ENCODE measurements at places on chromosomes 5 and 9.
A peak's percentile ranks its signal among the peaks of the same experiment; 100 is the strongest.

GRCh38 chr9:127283917-127284497, 19.4 kb downstream of the GARNL3 start:
- DNase-seq = peak; percentile 18

GRCh38 chr9:114285166-114285867, 37.6 kb upstream of the ORM1 start:
- no peak for DNase-seq

DNA sequence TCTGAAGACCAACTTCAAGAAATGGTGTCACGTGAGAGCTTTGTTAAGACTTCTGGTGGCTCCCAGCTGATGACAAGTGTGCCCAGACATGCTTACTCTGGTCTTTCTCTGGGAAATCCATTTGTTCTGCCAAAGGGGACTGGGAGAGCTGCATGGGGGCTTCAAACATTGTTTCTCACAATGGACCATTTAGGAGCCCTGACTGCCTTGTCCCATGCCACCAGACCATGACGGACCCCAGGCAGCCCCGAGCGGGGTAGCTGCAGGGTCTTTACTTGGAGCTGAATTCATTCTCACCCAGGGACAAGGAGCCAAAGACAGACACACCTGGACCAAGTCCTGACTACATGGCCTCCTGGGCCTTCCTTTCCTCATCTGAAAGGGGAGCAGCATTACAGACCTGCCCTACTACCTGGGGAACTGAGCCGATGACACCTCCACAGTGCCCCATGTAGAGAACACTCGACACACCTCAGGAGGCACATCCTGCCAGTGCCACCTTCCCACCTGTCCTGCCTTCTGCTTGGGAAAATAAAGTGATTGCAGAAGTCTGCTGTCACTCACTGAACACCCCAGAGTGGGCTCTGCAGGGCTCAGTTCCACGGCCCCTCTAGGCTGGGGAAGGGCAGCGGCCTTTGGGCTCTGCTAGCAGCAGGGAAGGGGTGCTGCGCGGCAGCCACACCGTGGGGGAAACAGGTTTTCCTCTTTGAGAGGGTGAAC, 169.0 kb downstream of the DAB2IP start:
- DNase-seq = no peak

DNA sequence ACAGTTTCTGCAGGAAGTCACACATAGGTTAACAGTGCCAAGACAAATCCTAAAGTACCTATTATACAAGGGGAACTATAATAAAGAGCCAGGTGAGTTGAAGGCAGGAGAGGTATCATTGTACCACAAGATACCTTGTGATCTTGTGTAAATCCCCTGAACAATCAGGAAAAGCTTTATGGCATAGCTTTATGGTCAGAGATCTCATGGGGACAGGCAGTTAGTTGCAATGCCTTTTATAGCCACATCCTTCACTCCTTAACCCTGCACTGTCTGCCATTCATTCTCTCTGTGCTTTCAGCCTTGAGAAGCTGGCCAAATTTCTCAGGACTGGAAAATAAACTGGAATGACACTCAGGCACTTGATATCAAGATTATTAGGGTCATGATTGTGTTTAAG, 97.0 kb downstream of the GHR start:
- DNase-seq = no peak

- DNase-seq = no peak
These were observed 104.7 kb upstream of the ISL1 start for GRCh38 chr5:51278539-51278938.

- no peak for DNase-seq
These were observed 283.9 kb downstream of the SPOCK1 start for GRCh38 chr5:137215261-137215660.

DNA sequence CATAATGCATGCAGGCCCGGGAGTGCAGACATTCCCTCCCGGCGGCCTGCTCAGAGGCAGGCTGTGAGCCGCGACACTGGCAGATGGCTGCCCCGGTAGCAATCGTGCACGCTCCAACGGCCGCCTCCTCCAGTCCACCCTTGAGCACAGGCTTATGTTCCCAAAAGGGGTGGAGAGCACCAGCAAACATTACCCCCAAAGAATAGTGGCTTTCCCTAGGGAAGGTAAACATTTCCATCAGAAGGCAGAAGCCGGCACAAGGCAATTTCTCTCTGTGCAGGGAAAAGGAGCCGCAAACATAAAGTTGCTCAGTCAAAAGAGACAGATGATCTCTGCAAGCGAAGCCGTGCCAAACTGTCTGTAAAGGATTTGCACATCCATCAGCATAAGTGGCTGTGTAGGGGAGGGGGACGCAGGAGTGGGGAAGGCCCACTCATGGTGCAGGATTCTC, 92.5 kb downstream of the SIL1 start:
- no peak for DNase-seq

- no peak for DNase-seq
These were observed 279.9 kb downstream of the ASTN2 start for GRCh38 chr9:117134826-117135500.

DNA sequence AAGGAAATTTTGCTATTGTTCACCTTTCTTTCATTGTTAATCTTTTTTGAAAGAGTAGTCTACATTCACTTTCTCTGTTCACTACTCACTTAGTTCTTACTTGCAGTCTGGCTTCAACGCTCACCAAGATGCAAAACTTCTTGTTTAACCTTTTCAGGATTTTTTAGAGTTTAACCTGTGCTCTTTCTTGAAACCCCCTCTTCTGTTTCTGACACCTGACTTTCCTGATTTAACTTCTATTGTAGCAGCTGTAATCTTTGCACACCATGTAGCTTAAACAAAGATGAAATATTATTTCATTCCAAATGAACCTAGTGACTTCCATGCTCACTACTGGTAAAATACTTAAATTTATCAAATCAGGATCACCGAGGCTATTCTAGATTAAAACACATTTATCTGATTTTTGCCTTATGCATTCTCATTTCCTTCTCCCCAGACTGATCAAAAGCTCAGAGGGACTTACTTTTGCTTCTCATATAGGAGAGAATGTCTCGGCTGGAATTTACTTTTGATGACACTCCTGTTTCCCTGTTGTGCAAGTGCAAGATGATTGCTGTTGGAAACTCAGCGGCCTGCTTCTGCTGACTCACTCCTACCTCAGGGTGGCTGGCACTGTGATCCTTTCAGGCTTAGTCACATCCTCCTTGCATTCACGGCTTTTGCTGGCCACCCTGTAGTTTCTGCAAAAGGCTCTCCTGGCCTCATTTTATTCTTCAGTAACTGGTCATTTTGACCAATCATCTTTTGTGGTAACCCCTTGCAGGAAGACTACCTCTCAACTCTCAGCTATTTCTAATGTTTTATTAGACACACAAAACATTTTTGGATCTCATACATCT, 109.3 kb upstream of the IFNE start:
- DNase-seq = peak; percentile 72

GRCh38 chr5:136031711-136032110, 2.9 kb downstream of the TGFBI start:
- DNase-seq = no peak

GRCh38 chr5:176995122-176995490, 11.5 kb downstream of the UIMC1 start:
- DNase-seq = no peak

DNA sequence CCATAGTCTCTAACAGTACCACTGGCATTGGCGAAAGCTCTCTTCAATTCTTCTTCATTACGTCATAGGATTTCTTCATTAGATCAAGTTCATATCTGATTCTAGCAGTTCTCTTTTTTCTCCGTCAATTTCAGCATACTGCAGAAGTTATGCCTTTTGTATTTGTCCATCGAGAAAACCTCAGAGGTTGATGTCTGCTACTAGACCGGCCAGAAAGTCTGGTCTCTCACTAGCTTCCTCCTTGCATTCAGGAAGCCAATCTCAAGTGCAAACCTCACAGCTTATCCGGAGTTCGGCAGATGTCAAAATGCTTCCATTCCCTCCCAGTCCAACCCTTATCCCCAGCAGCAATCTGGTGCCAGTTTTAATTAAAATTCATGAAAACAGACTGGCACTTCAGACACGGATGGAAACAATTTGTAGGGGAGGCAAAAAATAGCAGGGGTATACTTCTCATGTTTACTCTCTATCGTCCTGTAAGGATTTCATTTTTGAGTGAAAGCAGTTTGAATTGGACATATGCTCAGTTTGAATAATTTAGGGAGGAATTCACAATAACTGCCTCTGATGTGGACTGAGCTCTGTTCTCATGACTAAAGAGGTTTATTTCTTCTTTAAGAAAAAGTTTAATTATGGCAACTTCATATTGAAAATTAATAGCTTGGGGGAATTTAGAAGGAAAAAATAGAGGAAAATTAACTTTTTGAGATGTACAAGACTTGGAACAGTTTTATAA, 56.4 kb upstream of the TMC1 start:
- DNase-seq = no peak

DNA sequence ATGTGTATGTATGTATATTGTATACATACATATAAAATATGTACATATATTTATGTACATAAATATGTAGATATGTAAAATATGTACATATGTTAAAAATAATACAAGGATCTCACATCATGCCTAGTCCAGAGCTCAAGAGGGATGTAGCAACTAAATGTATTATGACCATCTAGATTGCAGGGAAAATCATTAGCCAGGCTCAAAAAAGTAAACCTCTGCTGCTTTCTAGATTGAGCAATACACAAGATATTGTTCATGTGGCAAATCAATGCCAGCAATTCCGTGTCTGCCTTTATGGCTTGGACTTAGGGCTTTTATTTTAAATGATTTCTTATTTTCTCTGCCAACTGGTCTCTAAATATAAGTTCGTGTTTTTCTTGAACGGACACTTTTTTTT, 65.2 kb downstream of the RAI14 start:
- no peak for DNase-seq

DNA sequence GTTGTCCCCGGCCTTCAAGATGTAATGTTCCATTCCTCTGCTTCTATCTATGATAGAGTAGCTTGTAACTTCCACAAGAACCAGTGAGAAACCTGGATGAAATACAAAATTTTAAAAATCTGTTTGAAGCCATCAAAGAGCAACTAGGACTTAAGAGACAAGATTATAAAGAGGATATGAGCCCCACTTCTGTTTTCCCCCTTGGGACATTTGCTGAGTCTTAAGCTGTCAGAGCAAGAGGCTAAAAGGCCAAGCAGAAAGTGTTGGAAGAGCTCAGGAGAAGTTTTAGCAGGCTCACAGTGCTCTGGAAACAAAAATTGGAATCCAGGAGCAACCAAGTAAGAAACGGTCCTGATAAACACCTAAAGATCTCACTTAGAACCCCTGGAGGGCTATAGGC, 76.1 kb downstream of the ADRB2 start:
- DNase-seq = no peak

DNA sequence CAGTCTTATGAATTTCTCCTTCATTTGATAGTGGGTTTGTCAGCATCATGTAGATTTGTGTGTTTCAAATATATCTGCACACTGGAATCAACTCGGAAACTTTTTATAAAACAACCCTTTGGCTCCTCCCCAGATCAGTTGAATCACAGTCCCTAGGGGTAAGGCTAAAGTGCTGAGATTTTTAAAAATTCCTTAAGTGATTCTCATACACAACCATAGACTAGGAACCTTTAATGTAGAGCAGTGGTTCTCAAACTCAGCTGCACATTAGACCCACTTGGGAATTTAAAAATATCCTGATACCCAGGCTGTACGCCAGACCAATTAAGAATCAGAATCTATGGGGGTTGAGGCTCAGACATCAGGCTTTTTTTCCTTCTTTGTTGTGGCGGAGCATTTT, 17.5 kb upstream of the JAK2 start:
- no peak for DNase-seq

DNA sequence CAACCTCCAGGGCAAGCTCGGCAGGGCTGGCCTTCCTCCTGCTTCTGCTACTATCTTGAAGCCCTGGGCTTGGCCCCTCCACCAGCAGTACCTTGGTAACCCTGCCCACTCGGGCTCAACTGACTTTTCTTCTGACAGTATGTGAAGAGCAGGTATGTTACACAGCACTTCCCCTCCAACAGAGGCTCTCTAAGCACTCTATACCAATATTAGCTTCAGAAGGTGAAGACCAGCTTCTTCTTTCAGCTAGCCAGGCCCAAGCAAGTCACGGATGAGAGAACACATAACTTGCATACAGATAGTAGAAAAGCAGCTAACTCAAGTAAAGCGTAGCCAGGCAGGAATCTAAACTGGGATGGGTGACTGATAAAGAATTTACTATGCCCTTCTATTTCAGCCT, 64.3 kb downstream of the FEM1C start:
- DNase-seq = no peak

- peak; percentile 88 for DNase-seq
These were observed 9.1 kb downstream of the MAN1B1 start for GRCh38 chr9:137095664-137096517.

- no peak for DNase-seq
These were observed 192.7 kb upstream of the SGCD start for GRCh38 chr5:156134216-156134615.

DNA sequence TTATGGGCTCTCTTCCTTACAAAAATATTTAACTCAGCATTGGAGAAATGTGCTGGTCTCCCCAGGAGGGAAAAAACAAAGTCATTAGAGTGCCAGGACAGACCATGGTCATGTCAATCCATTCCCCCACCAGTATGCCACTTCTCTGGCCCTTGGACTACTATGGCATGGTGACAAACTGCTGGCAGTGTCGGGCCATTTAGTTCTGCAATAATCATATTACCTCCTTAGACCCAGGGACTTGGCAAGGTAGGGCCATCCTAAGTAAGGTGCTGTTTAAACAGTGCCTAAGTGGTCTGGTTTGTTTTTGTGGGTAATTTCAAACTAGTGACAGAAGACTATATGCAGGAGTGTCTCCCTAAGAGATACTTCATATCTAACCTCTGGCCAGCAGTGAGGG, 177.8 kb upstream of the STK32A start:
- DNase-seq = no peak

- DNase-seq = no peak
These were observed 35.6 kb downstream of the MRPL36 start for GRCh38 chr5:1763960-1764605.

DNA sequence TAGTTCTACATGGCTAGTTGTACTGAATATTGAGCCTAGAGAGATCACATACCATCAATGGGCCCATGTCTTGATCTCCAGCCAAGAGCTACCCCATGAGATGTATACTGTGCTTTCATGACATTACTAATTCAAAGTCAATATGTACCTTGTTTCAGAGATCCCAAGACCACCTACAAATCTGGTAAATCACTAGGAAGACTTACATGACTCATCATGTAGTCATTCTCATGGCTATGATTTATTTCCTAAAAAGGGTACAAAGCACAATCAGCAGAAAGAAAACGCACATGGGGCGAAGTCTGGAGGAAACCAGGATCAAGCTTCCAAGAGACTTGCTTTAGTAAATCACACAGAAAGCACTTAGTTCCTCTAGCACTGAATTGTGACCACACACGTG, 103.0 kb downstream of the PCSK5 start:
- no peak for DNase-seq

DNA sequence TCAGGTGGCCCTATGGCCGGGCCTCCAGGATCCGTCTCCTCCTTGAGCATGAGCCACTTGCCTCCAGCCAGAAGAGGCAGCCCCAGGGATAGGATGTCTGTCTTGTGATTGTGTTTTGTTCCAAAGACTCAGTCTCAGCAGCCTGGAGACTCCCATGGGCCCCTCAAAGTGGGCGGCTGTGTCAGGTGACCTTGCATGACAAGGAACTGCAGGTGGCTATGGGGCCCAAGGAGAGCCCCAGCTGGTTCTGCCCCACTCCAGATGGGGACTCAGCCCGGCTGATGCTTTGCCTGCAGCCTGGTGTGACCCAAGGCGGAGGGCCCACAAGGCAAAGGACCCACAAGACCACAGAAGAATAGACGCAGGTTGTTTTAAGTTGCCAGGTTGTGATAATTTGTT, 284.3 kb upstream of the IRX4 start:
- no peak for DNase-seq

Data from stimulated activated CD4-positive, alpha-beta T cell treated with anti-CD3 and anti-CD28 coated beads, Interleukin-4, amount 100 ng/mL, for 24 hours (primary cell).